Stimulated activated CD8-positive, alpha-beta memory T cell treated with anti-CD3 and anti-CD28 coated beads, Interleukin-7, amount 100 ng/mL, for 24 hours (primary cell): ENCODE measurements at places on chromosomes 12 and 14.

DNA sequence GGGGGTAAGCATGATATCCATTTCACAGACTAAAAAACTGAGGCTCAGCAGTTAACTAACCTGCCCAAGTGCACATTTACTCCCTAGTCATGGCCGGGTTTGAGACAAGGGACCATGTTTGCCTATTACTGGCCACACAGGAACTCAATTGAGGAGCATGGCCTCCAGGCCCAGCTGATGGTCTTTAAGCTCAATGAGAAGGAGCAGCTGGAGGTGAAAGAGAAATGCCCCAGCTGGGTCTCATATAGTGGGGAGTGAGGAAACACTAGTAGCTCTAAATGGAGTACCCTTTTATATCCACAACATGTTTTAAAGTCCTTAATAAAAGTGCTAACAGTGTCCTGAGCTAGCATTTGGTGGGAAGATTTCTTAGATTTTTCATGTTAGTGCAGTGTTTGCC lies 1.6 kb downstream of the TDP1 start:
- no peak for DNase-seq

GRCh38 chr12:46786774-46787173 lies 39.0 kb downstream of the SLC38A4 start:
- no peak for DNase-seq

DNA sequence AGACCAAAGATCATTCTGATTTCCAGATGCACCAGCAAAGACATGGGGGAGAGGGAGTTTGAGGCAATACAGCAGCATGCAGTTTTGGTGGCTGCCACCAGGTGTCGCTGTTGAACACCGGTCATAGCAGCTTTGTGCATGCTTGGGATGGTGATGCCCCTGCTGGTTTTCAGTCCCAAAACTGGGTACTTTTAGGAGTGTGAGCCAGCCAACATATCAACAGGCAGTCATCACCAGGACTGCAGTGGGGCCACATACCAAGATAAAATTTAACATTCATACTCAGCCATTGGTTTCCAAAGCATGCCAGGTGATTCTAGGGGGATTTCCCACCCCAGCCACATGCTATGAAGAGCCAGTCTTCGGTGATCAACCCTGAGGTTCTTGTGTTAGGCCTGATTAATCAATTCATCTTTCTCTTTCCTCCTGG lies 64.2 kb downstream of the PHETA1 start:
- no peak for DNase-seq

GRCh38 chr12:39124768-39125167 lies 219.4 kb upstream of the CPNE8 start:
- DNase-seq = no peak

DNA sequence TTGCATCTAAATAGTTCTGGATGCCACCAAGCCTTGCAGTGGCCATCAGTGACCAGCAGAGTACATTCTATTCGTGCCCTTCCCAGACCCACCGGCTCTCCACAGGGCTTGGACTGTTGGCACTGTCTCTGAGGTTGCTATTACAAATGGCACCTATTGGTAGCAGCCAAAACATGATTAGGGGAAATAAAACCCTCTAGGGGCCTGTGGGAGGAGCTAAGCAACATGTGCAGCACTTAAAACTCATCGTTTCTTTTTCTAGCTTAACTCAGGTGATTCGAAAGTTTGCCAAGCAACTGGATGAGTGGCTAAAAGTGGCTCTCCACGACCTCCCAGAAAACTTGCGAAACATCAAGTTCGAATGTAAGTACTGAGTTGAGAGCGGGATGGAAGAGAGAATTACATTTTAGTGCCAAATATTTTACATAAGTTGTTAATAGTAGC lies 65.4 kb upstream of the RIC8B start:
- no peak for DNase-seq

GRCh38 chr12:124622331-124622730 lies 54.9 kb upstream of the NCOR2 start:
- no peak for DNase-seq

GRCh38 chr12:54572881-54573280 lies 15.6 kb downstream of the PPP1R1A start:
- DNase-seq = no peak

DNA sequence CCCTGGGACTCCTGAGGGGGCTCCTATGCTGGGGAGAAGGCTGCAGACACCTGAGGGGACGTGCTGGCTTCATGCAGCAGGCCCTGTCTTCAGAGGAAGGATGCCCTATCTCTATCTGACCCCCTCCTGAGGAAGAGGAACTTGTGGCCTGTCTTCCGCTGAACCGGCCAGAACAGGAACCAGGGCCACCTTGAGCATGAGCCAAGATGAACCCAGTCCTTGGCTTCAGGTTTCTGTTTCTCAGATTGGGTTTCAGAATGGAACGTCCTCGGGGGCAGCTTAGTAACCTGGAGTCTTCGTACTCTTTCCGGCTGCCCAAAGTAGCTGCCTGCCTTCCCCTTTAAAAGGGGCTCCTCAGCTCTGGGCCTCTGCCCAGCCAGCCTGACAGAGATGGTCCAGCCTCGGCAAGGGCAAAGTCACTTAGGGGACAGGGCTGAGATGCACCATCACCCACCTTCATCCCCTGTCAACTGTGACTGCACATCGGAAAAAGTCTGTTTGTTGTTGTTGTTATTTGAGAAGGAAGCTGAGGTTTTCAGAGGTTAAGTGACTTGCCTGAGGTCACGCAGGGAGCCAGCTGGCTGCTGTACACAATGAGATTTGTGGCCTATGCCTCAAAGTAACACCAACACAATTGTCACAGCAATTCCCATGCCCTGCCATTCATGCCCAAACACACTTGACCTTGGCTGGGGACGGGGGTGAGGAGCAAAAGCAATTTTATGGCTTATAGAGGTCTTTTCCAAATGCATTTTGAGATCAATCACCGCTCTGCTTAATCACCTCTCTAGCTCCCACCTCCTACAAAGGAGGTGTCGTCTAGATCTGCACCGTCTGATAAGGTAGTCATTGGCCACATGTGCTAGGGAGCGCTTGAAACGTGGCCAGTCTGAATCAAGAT lies 13.4 kb downstream of the ASB2 start:
- no peak for DNase-seq

- DNase-seq = no peak
Observed at GRCh38 chr12:20368114-20368650, at the start of gene PDE3A. PDE3A (plus strand) TSS chr12:20368537; CDS start chr12:20369285, 748 bp downstream.

DNA sequence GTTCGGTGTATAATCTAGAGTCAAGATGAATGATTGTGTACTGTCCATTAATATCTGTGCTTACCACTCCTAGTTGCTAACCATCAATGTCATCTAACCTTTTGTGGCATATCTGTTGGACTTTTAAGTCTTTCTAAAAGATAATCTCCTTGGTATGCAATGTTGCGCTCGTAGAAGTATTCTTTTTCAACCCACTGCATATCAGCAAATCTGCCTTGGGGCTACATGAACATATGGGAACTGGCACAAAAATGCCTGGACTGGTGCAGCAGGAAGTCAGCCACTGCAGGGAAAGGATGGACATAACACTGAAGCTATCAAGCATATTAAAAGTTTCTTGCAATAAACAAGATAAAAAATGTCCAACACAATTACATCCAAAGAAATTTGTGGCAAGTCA lies 124.3 kb upstream of the SLC38A4 start:
- no peak for DNase-seq

GRCh38 chr14:56202256-56202655 lies 84.0 kb downstream of the PELI2 start:
- no peak for DNase-seq

GRCh38 chr12:113889076-113889475 lies 77.0 kb downstream of the RBM19 start:
- DNase-seq = no peak
